ENCODE measurements at places on chromosomes 6 and 20.

DNA sequence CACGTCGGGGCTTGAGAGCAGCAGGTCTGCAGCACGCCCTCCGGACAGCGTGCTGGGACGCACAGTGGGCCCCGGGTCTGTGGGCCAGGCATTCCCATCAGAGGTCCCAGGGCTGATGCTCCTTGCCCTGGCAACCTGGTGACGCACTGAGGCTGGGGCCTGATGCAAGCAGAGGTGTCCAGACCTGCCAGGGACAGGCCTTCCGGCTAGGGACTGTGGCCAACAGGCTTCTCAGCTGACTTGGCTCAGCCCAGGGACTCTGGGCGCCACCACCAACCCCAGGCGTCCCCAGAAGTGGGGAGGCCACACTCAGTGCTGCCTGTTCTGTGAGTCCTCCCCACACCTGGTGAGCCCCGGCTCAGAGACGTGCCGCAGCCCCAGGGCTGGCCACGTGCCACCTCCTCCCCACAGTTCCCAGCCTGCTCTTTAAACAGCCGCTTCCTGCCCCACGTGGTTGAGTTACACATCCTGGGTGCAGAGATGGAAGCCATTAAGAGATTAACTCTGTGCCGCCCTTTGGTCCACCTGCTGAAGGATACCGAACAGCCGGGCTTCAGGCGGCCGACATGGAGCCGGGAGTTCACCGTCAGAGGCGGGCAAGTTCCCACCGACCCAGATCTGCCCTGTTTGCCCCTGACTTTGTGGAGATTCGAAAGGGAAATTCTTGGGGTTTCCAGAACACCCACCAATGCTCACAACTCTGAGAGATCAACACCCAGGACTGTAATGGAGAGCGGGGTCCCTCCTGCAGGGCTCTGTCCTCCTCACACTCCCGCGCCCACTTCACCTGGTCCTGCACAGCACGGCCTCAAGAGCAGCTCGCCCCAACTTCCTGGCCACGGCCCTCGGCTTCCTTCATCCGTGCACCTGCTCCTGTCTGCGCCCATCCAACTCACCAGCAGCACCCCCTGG, 37.6 kb upstream of the ZBP1 start:
- DNase-seq = no peak

GRCh38 chr20:11952639-11953038, 34.9 kb downstream of the BTBD3 start:
- DNase-seq = no peak

GRCh38 chr6:134376785-134377184, 58.9 kb upstream of the SGK1 start:
- no peak for DNase-seq

GRCh38 chr20:33322456-33322855, 39.4 kb downstream of the BPIFB1 start:
- no peak for DNase-seq

DNA sequence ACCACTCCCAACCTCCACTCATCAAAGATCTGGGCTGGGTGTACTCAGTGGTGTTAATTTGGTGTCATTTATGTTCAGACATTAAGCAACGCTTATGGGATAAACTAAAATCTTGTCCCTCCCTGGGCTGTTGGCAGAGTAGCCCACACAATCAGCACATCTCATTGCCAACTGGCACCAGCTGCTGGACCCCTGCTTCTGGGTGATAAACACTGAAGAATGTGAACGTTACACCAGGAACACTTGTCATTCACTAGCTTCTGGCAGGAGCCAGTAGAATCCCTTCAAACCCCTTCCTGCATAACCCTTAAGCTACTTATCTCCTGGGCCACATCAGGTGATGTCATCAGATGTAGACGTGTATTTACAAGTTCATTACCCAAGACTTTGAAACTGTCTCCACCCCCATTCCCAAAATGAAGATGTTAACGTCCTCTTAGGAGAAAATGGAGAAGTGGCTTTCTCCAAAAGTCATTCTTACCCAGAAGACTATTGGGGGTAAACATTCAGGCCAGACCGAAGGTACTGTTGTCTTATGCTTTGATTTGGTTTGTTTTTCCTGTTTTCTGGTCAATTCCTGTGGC, 107.8 kb upstream of the CD93 start:
- DNase-seq = no peak

DNA sequence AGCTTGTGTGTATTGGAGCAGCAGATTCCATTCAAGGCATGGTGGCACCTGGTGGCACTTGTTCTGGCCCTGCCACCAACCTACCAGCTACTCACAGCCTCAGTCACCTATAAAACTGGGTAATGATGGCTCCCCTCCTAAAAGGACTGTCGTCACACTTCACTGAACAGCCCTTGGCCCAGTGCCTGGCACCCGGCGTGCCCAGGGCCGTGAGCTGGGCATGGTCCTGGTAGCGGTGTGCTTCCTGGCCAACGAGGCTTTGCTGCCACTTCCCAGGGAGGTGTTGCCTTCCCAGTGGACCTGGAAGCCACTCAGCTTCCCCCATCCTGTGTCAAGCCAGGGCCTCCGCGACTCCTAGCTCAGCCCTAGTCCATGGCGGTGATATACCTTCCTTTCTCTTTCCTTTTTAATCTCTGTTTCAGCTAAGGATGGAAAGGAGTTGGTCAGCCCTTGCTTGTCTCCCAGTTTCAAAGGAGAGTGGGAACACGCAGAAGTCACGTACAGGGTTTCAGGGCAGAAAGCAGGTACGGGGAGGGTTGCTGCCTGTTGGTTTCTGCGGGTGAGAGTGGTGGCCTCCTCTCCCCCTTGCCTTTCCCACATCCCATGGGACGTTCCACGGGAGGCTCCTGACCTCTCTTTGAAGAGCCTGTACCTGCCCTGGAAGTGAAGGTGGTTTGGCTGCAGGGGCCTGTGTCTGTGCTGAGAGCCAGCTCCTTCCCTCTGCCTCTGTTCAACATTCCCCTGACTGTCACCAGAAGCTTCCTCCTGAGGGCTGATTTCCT, 25.5 kb downstream of the ENTPD6 start:
- DNase-seq = no peak

Data from stimulated activated CD8-positive, alpha-beta memory T cell treated with anti-CD3 and anti-CD28 coated beads, Interleukin-15, amount 100 ng/mL, for 48 hours (primary cell).